ENCODE measurements at places on chromosomes 3 and 15. TPM values are rescaled to one million over a fixed set of nuclear protein-coding genes. Genes with fewer than 3 reads are reported as not detected.

GRCh38 chr3:52887166-52887565 is 10.2 kb downstream of the STIMATE start:
- DNase-seq = no peak

GRCh38 chr15:24985224-24985623 is 30.4 kb downstream of the SNRPN start:
- no peak for DNase-seq

- no peak for DNase-seq
Observed at GRCh38 chr3:177470197-177470941, 273.1 kb upstream of the TBL1XR1 start.

- DNase-seq = no peak
Observed at GRCh38 chr3:140199008-140199407, 264.0 kb downstream of the CLSTN2 start.

The ASB14 gene
- total RNA-seq = not detected

DNA sequence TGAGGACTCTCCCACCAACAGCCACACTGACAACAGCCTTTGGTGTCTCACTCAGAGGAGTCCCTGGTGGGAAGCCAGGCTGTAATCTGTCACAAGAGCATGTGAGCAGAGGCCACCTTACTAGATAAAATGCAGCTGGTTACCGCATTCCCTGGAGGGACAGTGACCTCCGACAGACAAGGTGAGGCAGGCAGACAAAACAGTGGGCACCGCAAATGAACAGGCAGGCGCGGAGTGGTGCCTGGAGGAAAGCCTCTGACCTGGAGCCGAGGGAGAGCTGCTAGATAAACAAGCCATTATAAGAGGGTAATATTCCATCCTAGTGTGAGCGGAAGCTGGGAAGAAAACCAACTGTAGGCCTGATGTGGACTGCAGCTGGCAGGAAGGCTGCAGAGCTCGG is 736.4 kb downstream of the FHIT start:
- peak; percentile 18 for DNase-seq

DNA sequence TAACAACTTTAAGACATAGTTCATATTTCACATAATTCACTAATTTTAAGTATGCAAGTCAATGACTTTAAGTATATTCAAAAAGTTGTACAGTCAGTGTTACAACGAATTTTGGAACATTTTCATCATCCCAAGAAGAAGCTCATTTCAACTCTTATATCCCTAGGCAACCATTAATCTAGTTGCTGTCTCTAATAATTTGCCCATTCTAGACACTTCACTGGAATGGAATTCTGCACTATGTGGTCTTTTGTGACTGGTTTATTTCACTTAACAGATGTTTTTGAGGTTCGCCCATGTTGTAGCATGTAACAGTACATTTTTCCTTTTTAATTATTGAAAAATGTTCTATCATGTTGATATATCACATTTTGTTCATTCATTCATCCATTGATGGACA is 104.2 kb upstream of the SPRED1 start:
- DNase-seq = no peak

DNA sequence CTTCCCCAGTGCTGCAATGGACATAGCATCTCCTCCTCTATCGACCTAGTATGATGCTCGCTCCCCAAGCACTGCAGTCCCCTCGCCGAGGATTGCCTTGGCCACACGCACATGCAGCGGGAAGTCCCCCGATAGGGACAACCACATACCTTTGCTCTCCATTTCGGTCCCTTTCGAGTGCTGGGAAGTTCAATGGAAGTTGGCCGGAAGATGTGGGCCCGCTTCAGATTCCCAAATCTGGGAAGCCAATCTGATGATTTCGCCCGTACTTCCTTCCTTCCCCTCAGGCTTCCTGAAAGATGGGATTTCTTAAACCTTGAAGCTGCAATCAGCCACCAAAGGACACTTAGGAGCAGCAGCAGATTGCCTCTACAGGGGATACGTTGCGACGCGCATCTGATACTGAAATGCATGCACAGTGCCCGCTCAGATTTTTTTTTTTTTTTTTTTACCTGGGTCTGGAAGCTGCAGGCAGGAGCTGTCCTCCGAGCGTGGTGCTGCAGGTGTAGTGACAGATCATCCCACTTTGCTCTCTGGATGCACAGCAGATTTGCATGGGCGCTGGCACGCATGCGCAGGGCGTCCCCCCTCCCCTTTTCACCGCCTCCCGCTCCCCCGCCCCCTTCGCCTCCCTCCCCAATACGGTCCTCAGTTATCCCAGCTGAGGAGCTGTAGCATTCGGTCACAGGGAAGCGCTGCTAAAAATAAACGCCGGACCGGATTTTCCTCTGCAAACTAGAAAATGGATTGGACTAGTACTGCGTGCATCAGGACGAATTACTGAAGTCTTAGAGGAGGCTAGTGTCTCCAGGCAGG is at the start of gene FGF12:
TSS of gene FGF12 (minus strand) at position 510 of the 816 bp plus-strand sequence.
- peak; percentile 95 for DNase-seq

The FBXW12 gene
- total RNA-seq = 0.66 TPM

The CACNA1D gene
- 5.0 TPM for total RNA-seq

DNA sequence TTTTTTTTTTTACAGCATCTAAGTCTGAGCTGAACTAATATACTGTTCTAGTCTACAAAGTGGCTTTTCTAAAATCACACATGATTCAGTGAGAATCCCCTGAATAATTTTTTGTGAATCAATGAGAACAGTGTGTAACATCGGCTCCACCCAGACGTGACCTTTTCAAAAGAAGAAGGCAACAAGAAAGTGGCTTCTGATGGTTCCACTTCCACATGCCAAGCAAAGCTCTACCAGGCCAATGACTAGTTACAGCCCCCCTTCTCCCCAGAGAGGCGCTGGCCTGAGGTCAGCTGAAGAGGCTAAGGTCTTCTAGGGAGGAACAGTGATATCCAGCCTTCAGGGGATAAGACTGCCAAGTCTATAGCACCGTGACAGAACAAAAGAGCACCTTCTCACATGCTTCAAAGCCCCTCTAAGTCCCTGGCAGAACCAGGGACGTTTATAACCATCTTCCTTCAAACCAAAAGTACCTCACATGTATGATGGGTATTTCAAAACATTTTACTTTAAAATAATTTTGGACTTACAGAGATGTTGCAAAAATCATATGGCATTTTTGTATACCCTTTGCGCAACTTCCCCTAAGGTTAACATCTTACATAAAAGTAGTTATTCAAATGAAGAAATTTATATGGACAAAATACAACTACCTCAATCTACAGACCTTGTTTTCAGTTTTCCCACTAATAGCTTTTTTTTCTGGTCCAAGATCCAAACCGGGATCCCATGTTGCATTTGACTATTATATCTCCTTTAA is 177.9 kb downstream of the OSBPL10 start:
- DNase-seq = no peak

The GASK1A gene
- not detected for total RNA-seq

- DNase-seq = no peak
Observed at GRCh38 chr3:173774294-173774693, 376.8 kb downstream of the NLGN1 start.

The CLEC3B gene
- total RNA-seq = not detected

- peak; percentile 54 for DNase-seq
Observed at GRCh38 chr15:79283252-79284048, 928 bp downstream of the ANKRD34C start.

DNA sequence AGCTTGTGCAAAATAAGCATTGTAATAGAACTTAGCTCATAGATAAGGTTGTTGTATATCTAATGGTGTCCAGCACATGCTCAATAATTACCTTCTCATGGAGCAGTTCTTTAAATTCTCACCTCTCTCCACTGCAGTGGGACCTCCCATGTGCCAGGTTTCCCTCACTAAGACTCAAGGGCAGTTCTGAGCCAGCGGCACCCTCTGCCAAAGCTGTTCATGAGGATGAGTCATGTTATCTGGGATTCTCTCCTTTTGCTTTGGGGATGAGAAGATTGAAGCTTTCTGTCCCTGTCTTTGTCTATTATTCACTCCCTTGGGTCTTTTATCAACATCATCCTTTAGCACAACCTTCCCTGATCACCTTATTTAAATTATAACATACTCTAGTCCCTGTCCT is 15.6 kb upstream of the AMOTL2 start:
- DNase-seq = no peak

DNA sequence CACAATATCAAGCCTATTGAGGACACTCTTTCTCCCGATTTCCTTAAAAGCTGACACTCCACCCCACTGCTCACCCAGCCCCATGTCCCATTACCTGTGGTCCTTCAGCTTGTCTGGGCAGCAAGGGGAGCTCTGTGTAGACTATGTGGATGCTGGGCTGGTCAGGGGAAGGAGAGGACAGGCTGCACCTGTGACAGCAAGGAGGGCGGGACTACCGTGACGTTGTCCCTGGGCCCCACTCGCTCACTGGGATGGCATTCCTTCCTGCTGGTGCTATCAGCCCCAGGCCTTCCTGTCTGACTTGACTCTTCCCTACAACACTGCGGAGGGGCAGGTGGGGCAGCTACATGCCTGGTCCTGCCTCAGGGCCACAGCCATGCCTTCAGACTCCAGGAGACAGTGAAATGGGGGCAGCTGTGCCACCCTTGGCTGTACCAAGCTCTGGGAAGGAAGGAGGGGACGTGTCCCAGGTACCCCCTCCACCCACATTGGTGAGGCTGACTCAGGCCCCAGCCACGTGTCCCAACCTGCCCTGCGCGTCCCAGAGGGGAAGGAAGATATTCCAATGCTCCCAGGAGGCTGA is at the start of gene TMEM40:
TSS of gene TMEM40 (minus strand) at position 163 of the 583 bp plus-strand sequence. CDS start 9,427 bp downstream, outside the sequence.
- DNase-seq = no peak

DNA sequence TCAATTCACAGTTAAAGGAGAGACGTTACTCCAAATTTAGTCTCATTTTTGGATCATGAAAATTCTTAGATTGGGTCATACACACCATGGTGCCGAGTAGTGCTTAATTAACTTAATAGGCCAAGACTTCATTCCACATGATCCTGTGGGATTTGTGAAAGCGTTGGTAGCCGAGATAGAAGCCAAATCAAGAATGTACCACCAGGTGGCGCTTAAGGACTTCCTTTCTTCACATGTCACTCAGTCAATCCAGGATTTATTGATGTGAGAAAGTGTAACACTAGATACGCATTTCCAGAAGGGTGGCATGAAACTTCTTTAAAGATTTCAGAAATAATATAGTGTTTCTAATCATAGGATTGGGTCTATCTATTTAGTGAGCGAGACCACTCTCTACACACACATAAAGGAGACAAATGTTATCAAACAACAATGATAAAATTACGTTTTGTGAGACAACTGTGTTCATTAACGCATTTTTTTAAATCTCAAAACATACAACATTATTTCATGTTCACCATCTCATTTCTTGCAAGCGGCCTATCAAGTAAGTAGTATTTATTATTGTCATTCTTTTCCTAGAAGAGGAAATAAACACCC is 436.1 kb downstream of the CHL1 start:
- DNase-seq = peak; percentile 56

DNA sequence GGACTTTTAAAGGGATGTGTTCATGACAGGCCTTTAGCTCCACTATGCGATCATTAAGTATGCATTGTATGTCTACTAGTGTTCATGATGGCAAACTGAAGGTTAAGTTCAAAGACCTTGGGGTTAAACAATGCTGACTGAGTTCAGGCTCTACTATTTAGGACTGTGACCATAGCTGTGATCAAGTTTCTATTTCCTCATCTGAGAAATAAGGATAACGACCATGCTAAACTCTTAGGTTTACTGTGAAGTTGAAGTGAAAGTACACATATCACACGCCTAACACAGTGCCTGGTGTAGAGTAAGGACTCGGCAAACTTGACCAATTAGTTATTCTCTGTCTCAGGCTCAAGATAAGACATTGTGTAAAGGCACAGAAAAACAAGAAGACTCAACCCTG is 243.2 kb downstream of the MBNL1 start:
- no peak for DNase-seq

The CILP gene
- total RNA-seq = 0.12 TPM
